ENCODE measurements at places on chromosomes 1 and 21. TPM values are rescaled to one million over a fixed set of nuclear protein-coding genes. Genes with fewer than 3 reads are reported as not detected.

The ANGPTL3 gene
- not detected for total RNA-seq

The HFM1 gene
- total RNA-seq: 3.0 TPM

The ESRRG gene
- total RNA-seq: not detected

The ZNF496 gene
- total RNA-seq: 29.0 TPM

The SH2D5 gene
- total RNA-seq: 0.26 TPM

The PCNX2 gene
- 14.7 TPM for total RNA-seq

The RBM34 gene
- 57.7 TPM for total RNA-seq

The MROH7 gene
- total RNA-seq: 13.1 TPM

The LORICRIN gene
- not detected for total RNA-seq

The THEMIS2 gene
- total RNA-seq: 36.1 TPM

The ASCL5 gene
- total RNA-seq: not detected

The BATF3 gene
- 5.5 TPM for total RNA-seq

The TTC13 gene
- 19.3 TPM for total RNA-seq

The ZNF683 gene
- 0.65 TPM for total RNA-seq

The SPRR2D gene
- total RNA-seq: not detected

The TRIM45 gene
- 2.5 TPM for total RNA-seq

The GRHL3 gene
- not detected for total RNA-seq

The SWT1 gene
- total RNA-seq: 6.9 TPM

The ACP6 gene
- total RNA-seq: 13.4 TPM

The AMY2A gene
- 2.8 TPM for total RNA-seq

The S100A2 gene
- total RNA-seq: 1.8 TPM

The TMOD4 gene
- not detected for total RNA-seq

The LRRC38 gene
- total RNA-seq: not detected

The VSIG8 gene
- 0.21 TPM for total RNA-seq

The NBPF20 gene
- total RNA-seq: 3.2 TPM

The GBP4 gene
- 10.1 TPM for total RNA-seq

The NR1I3 gene
- not detected for total RNA-seq

The EDN2 gene
- 1.5 TPM for total RNA-seq

The AGMAT gene
- total RNA-seq: 0.13 TPM

The RBM11 gene
- total RNA-seq: 1.4 TPM

The ZNF672 gene
- 30.5 TPM for total RNA-seq

The A3GALT2 gene
- total RNA-seq: 0.36 TPM

The NHLH1 gene
- total RNA-seq: 0.24 TPM

The SPRR1A gene
- not detected for total RNA-seq

The FCN3 gene
- 2.7 TPM for total RNA-seq

The PAFAH2 gene
- total RNA-seq: 4.8 TPM

The SLC25A44 gene
- total RNA-seq: 18.6 TPM

The OR2L8 gene
- total RNA-seq: not detected

The TCHHL1 gene
- not detected for total RNA-seq

The MDM4 gene
- 104 TPM for total RNA-seq

The RHOU gene
- total RNA-seq: 32.5 TPM

The AIM2 gene
- total RNA-seq: 2.6 TPM

The ITLN2 gene
- not detected for total RNA-seq

The SPRR1B gene
- total RNA-seq: not detected

The TNFRSF1B gene
- total RNA-seq: 98.5 TPM

The KRTAP19-3 gene
- total RNA-seq: not detected

The LDLRAP1 gene
- total RNA-seq: 34.7 TPM
